ENCODE measurements at places on chromosomes 1 and 21. TPM values are rescaled to one million over a fixed set of nuclear protein-coding genes. Genes with fewer than 3 reads are reported as not detected.

Gene KANK4
- not detected for total RNA-seq

Gene RGS13
- 0.75 TPM for total RNA-seq

Gene USF1
- total RNA-seq: 98.8 TPM

Gene SLC22A15
- total RNA-seq: not detected

Gene IFT25
- 13.1 TPM for total RNA-seq

Gene IKBKE
- total RNA-seq: 25.2 TPM

Gene SPRR2E
- not detected for total RNA-seq

Gene SLC26A9
- not detected for total RNA-seq

Gene SERPINC1
- total RNA-seq: not detected

Gene TMEM52
- total RNA-seq: 1.9 TPM

Gene OR10X1
- not detected for total RNA-seq

Gene CTBS
- total RNA-seq: 19.7 TPM

Gene CD1B
- not detected for total RNA-seq

Gene PYHIN1
- total RNA-seq: 16.7 TPM

Gene CAMK2N1
- total RNA-seq: 6.6 TPM

Gene LRRC53
- not detected for total RNA-seq

Gene TRABD2B
- total RNA-seq: not detected

Gene LMX1A
- not detected for total RNA-seq

Gene GPR25
- 0.83 TPM for total RNA-seq

Gene FAM78B
- not detected for total RNA-seq

Gene KIF26B
- total RNA-seq: not detected

Gene TAL1
- total RNA-seq: not detected

Gene DNAH14
- total RNA-seq: not detected

Gene COL8A2
- total RNA-seq: 0.08 TPM

Gene CENPS
- 3.5 TPM for total RNA-seq

Gene WNT9A
- not detected for total RNA-seq

Gene ITSN1
- total RNA-seq: 2.2 TPM

Gene CACNA1S
- not detected for total RNA-seq

Gene ADGRB2
- total RNA-seq: 0.25 TPM

Gene C1QA
- total RNA-seq: not detected

Gene AMIGO1
- 8.6 TPM for total RNA-seq

Gene AP4B1
- total RNA-seq: 63.7 TPM

Gene CD1E
- not detected for total RNA-seq

Gene TMCO1
- total RNA-seq: 30.5 TPM

Gene KPRP
- total RNA-seq: not detected

Gene ADORA1
- not detected for total RNA-seq

Gene EFNA1
- total RNA-seq: 10.4 TPM

Gene OR2T35
- not detected for total RNA-seq
